NCI-H1105 (cell line): ENCODE measurements at places on chromosomes 16 and 17.

DNA sequence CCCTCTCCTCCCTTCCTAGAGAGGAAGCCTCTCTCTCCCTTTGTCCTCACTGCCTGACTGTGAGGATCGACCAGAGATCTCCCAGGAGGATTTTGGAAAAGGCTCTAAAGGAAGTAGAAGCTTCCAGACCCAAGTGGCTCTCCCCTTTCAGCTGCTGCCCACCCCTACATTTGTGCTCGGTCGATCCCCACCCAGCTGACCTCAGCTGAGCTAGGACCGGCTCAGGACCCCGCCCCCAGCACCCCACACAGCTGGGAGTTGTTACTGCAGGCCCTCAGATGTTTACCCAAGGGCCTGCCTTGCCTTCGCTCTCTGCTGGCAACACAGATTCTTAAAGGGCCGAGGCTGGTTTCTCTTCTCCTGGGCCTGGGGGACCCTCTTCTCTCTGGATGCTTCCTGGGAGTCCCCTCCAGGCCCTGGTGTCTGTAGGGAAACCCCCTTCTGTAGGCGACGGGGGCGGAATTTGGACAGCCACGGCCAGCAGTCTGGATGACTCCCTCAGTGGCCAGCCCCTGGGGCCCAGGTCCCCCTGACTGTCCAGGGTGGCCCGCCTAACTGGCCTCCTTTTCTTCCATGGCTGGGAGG lies 26.9 kb upstream of the TIMP2 start:
- no peak for DNase-seq

DNA sequence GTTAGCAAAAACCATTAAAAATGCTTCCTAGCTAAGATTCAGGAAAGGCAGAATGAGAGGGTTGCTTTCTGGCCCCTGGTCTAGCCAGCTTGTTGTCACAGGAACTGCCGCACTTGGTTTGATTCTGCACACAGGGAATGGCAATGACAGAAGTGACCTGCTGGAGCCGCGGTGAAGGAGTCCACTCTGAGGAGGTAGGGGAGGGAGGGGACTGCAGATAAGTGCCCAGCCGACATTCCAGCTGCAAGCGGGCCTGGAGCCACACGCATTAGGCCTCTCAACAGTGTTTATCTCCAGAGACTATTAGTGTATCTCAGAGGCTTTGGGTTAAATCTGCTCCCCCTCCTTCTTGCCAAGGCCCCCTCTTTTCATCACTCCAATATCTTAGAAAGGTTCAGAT lies 38.6 kb downstream of the CDRT15 start:
- peak; percentile 10 for DNase-seq

GRCh38 chr16:26614237-26614841 lies 452.4 kb upstream of the C16orf82 start:
- no peak for DNase-seq

GRCh38 chr17:27873746-27874145 lies 19.4 kb downstream of the LYRM9 start:
- no peak for DNase-seq

DNA sequence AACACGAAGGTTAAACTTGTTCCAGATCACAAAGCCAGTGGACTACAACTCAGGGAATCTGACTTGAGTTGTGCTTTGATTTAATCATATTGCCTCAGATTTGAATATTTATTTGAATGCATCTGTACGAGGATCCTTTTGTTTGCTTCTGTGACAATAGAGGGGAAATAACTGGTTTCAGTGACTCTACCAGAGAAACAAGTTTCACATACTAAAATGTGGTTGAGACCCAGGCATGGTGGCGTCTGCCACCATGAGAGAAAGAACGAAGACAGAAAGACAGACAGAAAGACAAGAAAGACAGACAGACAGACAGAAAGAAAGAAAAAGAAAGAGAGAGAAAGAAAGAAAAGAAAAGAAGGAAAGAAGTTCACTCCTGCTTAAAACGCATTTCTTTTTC lies 24.0 kb downstream of the YWHAE start:
- no peak for DNase-seq

DNA sequence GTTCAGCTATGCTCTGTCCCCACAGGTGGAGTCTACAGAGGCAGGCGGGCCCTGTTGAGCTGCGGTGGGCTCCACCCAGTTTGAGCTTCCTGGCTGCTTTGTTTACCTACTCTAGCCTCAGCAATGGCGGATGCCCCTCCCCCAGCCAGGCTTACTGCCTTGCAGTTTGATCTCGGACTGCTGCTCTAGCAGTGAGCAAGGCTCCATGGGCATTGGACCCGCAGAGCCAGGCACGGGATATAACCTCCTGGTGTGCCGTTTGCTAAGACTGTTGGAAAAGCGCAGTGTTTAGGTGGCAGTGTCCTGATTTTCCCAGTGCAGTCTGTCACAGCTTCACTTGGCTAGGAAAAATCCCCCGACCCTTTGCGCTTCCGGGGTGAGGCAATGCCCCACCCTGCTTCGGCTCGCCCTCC lies 89.1 kb downstream of the BCAS3 start:
- no peak for DNase-seq

DNA sequence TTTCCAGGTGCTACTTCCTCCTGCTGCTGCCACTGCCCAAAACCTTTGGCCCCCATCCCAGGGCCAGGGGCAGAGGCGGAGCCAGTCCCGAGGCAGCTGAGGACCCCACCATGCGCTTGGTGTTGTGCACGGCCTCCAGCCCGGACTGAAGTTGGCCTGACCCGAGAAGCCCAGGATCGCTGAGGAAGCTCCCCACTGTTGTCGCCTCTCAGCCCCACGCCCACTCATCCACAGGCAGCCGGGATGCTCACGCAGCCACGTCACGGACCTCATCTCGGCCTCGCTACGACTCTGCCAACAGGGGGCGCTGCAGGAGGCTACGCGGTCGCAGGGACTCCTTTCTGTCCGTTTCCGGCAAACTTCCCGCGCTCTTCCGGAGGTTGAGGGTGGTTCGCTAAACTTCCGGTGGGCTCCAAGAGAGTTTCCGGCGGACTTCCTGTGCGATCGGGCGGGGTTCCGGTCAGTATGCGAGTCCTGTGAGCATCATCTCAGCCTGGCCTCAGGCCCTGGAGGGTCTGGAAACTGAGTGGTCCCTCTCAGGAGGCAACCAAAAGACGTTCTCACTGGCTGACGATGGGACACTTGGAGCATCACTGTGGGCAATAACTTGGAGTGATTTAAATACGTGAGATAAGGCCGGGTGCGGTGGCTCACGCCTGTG lies 12.4 kb downstream of the ZG16B start:
- no peak for DNase-seq

DNA sequence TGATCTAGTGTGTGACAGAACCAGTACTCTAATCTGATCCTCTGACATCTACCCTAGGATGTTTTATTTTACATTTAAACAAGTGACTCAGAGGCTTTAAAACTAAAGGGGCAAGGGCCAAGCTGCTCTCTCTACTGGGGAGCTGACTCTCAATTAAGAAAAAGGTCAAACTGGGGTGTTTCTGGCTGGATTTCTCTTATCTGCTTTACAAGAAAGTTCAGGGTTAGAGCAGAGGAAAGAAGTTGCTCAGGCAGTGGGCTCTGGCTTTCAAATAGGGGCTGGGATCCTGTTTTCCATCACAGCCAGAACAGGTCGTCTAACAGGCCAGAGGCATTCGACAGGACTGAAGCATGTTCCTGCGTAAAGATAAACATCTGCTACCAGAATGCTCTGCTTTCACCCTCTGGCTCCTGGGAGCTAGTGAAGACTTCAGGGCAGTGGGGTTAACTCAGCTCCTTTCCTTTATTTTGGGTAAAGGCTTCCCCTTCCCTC lies 8.5 kb downstream of the MMP28 start:
- DNase-seq, result no peak

DNA sequence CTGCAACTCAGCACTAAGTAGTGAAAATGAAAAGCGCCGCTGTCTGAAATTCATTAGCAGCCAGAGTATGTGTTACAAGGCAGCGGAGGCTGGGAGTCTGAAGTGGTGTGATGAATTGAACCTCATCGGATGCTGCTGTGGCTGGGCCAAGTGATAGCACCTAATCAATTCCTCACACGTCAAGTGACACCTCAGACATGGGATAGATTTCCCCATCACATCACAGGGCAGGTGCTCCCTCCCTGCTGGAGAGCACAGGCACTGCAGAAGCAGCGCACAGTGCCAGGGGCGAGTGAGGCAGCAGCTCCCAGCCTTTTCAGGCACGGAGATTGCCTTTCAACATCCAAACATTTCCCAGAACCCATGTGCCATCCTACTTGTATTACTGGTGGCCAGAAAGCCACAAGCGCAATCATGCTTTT lies 32.2 kb downstream of the DRC3 start:
- no peak for DNase-seq

DNA sequence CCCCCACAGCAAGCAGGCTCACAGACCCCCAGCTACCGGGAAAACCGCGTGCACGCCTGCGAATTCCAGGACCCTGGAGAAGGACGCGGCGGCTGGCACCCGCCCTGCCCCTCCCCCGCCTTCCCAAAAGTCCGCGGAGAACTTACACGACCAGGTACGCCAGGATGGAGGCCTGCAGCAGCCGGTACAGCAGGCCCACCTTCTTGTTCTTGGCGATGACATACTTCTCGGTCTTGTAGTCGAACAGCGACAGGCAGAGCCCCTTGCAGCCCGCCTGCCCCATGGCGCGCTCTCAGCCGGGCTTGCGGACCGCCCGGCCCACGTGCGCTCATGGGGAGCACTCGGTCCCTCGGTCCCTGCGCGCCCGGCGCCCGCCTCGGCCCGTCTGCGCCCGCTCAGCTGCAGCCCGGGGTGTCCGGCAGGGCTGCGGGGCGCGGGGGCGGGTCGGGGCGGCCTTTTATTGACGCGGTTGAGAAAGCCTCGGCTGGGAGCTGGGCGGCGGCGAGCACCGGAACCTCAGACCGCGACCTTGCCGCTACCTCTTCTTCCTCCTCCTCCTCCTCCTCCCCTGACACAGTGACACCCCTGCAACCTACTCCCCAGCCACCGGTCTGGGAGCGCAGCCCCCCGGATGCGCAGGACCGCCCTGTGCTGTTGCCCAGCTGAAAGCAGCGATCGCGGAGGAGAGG lies at the start of gene P2RX5:
TSS of gene P2RX5 (minus strand) at position 433 of the 689 bp plus-strand sequence. CDS start at position 283, 150 bp downstream.
- DNase-seq, result no peak

GRCh38 chr16:50520451-50521245 lies 27.5 kb upstream of the NKD1 start:
- no peak for DNase-seq

- DNase-seq, result no peak
Observed at GRCh38 chr17:61522088-61522487, 68.9 kb downstream of the NACA2 start.

DNA sequence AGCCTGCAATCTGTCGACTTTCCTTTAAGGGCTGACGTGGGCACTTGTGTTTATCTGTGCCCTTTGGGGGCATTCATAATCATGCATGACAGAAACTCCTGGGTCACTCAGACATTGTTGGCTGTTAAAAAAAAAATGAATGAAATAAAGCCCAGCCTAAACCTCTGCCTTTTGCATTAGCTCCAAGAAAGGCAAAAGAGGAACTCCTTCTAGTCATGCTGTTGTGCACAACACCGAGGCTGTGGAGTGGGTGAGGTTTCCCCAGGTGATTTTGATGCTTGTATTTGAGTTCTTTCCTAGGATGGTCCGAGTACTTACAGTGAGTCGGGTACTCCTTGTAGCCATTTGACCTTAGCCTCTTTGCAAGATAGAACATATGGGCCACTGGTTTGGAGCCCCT lies 49.6 kb upstream of the IRX6 start:
- no peak for DNase-seq

GRCh38 chr17:8365143-8365542 lies 11.4 kb downstream of the KRABD2 start:
- DNase-seq, result no peak

- no peak for DNase-seq
Observed at GRCh38 chr16:49478107-49478506, 104.5 kb downstream of the C16orf78 start.

- no peak for DNase-seq
Observed at GRCh38 chr17:5874486-5874885, 195.7 kb upstream of the WSCD1 start.

DNA sequence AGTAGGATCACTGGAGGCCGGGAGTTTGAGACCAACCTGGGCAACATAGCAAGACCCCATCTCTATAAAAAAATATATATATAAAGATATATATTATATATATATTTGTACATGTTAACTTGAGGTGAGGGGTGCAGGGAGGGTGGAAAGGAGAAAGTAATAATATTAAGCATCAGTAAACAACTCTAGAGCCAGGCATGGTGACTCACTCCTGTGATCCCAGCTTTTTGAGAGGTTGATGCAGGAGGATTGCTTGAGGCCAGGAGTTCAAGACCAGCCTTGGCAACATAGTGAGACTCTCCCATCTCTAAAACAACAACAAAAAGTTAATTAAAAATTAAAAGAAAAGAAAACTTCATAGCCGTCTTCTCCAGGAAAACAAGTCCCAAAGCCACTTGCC lies 61.7 kb upstream of the SMURF2 start:
- no peak for DNase-seq
